Right cardiac atrium (tissue), 5 donors: ENCODE measurements at places on chromosomes 6 and 20. TPM values are rescaled to one million over a fixed set of nuclear protein-coding genes. Genes with fewer than 3 reads are reported as not detected.

GRCh38 chr6:125432963-125433362 lies 131.2 kb upstream of the HDDC2 start:
- no peak for DNase-seq

- no peak for DNase-seq
Measured at GRCh38 chr6:169086020-169086419, 167.6 kb downstream of the THBS2 start.

DNA sequence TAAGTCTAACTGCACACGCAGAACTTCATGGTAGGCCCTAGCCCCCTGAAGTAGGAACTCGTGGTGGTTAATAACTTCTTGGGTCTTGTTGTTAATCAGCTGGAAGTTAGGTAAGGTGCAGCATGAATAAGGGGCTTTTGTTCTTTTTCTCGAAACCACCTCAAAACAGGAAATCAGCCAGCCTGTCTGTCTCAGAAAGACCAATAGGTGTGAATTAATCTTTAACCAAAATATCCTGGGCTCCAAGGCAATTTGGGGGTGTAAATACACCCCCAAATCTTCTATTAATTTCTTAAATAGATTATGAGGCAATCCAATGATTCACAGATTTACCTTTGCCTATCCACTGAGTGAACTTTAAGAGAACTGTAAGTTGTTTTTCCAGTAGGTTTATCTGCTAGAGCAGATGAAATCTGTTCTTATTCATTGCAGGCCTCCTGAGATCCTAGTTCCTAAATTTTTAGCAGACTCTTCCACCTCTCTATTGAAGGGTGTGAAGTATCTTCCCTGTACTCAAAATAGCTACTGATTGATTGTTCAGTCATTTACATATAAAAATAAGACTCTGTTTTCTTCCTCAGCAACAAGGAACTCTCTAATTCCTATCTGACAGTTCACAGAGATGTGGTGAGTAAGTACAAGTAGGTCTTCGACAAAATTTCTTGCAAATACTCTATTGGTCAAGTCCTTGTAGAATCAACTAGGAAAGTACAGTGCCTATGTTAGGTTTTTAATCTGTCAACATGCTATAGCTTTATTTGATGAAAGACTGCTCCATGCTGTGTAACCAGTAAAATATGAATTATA lies 427.1 kb upstream of the NOX3 start:
- DNase-seq: no peak

DNA sequence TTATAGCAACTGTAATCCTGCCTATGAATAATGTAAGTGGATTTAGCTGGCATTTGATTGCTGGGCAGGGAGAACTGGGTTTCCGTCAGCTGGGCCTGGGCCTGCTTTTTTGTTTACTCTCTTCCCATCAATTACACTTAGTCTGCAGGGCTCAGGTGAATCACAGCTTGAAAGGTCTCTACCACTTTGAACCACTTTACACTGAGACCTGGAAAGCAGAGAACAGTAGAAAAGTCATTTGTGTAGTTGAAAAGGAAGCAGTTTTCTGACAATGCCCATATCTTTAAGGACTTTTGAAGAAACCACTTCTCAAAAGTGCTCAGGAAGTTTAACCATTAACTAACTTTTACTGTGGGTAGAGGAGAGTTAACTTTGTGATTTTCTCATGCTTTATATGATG lies 315.4 kb upstream of the SASH1 start:
- DNase-seq: no peak

Gene SLC22A1
- 0.97 TPM for total RNA-seq
